ENCODE measurements at places on chromosomes 2 and 18.

DNA sequence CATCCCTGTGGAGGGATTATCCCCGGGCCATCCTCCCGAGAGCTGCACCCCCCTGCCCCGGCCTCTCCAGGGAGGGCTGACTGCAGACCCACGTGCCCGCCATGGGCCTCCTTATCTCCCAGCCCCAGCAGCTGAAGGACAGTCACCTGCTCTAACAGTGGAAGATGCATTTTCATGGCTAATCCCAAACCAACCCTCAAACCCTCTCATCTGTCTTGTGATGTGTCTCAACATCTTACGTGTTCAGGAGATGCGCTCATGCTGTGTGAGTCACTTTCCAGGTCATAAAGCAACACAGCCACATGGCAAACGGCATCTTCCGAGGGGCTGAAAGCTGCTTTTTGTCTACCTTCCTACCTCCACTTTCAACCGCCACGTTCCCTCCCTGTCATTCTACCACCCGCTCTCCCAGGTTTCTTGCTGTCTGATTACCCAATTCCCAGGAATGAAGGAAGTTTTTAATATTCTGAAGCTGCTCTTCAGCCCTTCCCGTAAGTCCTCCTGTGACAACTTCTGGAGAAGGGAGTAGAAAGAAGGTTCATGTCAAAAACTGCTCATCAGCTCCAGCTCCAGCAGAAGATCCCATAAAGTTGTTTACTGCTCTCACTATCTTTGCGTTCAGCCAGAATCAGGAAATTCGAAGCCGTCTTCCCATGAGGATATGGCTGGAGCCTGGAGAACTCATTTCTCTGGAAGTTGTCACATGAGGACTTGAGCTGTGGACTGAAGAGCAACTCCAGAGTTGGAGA is 54.5 kb downstream of the MBP start:
- DNase-seq: no peak

GRCh38 chr2:12663306-12664037 is 53.3 kb upstream of the TRIB2 start:
- no peak for DNase-seq

DNA sequence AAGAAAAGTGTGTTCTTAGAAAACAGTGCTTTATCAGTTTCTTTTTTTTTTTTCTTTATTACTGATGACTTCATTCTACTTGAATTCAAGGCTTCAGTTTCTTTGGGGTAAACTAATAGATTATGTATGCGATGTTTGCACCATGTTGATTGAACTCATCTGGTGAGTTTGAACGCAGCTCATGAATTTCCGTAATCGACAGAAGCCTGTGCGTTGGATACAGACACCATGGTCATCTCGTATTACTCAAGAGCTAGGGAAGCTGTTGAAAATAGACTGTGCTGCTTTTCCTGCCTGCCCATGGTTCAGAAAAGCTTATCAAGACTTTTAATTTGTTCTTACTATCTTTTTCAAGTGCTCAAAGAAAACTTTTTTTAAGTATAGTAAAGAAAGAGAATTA is 185.5 kb upstream of the NRP2 start:
- DNase-seq: no peak

DNA sequence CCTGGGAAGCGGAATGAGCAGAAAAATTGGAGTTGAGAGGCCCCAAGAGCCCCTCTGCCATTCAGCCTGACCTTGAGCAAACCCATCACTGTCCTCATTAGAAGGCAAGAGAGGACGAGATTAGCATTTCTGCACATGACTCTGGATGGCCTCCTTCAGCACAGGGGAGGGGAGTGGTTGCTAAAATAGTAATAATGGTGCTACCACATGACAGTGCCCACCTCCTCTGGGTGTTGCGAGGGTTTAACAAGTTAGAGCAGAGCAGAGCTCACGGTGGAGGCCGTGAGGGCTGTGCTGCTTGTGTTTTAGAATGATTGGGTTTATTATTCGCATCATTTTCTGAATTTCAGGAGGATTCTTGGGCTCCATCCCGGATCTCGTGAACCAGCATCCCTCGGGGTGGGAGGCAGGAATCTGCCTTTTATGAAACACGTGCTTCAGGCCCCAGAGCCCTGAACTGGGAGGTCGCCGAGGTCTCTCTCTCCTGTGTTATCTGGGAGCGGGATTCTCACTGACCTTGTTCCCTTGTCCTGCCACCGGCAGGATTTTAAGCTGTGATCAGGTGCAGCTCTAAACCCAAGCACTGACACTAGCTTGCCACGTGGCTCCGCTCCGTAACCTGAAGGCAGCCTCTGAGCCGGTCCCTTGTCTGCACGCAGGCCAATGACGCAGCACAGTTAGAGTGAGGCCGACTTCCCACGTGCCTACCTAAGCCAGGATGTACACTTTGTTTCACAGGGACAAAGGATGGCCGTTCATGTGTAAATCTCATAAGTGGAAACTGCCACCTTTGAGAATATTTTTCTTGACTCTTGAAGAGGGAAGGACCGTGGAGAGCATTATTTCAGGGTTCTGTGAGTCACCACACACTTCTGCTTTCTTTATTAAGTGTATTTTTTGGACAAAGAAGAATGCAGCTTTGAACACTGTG is 142.3 kb downstream of the ACOXL start:
- no peak for DNase-seq

DNA sequence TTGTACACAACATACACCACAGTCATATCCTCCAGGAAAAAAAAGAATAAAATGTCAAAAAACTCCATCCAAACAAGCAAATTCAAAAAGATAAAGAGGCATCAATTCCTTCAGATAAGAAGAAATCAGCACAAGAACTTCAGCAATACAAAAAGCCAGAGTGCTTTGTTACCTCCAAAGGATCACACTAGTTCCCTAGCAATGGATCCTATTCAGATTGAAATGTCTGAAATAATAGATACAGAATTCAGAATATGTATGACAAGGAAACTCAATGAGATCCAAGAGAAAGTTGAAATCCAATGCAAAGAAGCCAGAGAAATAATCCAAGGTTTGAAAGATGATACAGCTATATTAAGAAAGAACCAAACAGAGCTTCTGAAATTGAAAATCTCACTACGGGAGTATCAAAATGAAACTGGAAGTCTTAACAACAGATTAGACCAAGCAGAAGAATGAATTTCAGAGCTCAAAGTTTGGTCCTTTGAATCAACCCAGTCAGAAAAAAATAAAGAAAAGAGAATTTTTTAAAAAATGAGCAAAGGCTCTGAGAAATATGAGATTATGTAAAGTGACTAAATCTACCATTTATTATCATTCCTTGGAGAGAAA is 80.6 kb downstream of the TRABD2A start:
- DNase-seq: no peak

DNA sequence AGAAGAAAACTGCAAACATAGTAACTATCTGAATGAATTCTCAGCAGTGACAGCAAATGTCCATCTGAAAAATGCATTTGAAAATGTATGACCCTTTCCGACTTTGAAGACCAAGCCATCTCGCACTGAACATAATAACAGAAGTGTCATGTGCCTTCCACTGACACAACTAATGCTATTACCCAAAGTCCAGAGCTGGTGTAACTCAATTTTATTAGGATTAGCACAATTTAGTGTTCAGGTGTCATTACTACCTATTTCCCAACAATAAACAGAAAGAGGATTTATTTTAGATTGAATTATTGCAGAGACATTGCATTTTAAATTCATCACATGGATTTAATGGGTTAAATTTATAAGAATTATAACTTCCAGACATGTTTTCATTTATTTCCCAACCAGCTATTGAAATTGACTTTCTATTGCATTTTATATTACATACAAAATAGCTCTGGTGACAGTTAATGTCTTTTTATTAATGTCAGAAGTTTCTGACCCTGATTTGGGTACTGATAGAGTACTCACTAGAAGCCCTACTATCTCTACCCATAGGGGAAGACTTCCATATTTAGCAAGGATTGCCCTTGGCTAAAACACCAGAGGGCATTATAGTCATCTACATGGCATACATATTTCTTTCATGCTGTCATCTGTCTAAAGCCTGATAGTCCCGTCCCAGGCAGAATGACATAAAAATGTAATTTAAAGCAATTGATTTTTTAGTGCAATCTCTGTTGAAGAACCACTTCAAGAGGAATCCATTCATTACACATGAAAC is 7.0 kb upstream of the STK39 start:
- DNase-seq: no peak

- no peak for DNase-seq
Observed at GRCh38 chr2:240325016-240326007, 110.2 kb upstream of the GPC1 start.

DNA sequence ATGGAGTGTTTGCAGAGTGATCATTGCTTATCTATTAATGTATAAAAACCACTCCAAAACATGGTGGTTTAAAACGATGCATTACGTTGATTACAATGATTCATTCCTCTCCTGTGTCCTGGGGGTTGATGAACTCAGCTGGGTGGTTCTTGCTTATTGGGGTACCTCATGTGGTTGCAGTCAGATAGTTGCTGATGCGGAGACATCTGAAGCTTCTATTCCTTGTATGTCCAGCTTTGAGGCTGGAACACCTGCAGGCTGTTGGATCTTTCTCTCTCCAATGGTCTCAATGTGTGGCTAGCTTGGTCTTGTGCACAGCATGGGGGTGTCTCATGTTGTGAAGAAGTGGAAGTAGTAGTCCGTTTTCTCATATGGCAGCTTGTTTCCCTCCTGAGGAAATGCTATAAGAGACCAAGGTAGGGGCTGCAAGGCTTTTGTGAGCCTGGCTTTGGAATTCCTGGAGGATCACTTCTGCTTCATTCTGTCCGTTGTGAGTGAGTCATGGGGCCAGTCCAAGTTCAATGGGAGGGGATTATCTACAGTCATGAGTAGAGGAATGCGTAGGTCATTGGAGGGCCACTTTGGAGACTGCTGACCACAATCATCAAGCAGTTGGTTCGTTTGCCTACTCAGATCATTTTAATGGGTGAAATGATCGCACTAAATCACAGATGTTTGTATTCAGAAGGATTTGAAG is 601.0 kb downstream of the SLC4A3 start:
- peak; percentile 11 for DNase-seq

DNA sequence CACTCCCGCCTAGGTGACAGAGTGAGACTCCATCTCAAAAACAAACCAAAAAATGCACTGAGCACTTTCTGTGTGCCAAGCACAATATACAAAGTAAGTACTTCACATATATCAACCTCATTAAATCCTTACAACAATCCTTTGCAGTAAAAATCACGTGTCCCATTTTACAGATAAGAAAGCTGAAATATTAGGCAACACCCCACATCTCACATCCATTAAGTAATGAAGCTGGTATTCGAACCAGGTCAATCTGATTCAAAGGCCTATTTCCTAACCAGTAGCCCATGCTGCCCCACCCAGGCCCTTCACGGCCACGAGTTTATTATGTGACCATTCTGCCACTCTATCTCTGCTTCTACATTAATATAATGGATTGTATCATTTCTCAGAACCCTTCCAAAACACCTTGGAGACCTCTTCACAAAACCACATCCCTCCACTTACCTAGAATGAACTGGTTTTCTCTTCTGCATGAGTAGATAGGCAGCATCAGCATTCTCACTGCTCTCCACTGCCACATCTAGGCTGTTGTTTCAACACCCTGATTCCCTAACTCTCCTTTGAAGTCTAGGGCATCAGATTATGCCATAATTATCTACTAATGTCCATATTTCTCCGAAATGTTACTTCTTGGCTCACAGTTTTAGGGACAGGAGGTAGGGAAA is 3.1 kb upstream of the EXOC6B start:
- no peak for DNase-seq

All from foreskin melanocyte (primary cell).